Uterus (tissue), 4 donors: ENCODE measurements at places on chromosomes 2 and 18. TPM values are rescaled to one million over a fixed set of nuclear protein-coding genes. Genes with fewer than 3 reads are reported as not detected.

- no peaks in the 10 kb centered on the region for H3K36me3 ChIP-seq
These were observed 1.2 kb downstream of the TGOLN2 start for GRCh38 chr2:85326406-85327159.

CD8B2 gene
- total RNA-seq = not detected

DNA sequence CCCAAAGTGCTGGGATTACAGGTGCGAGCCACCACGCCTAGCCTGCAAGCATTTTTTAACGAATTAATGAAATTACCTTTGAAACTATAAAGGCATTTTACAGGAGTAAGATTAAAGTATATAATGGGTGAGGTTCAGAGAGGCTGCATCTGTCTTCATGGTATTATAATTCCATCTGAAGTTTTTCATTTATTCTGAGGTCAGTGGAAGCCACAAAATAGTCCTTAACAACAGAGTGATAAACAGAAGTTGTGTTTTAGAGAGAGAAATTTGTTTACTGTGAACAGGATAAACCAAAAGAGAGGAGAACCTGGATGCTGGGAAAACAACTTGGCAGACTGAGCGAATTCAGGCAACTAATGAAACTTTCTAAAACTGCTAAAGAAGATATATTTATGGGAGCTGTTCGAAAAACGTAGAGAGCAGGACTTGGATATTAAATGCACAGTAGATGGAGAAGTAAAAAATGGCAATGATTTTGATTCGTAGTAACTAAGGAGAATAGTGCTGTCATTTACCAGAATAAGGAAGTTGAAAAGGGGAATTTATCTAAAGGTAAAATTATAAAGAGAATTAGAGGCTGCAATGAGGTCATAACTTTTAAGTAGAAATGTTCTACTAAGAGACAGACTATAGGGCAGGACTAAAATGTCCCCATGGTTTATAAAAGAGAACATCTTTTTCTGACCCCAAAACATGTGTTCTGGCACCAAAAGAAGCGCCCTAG lies 37.9 kb upstream of the ITGA4 start:
- H3K4me1 ChIP-seq = no peaks in the 10 kb centered on the region
- H3K27me3 ChIP-seq = no peaks in the 10 kb centered on the region
- H3K27ac ChIP-seq = no peak overlapping the region
- no peaks in the 10 kb centered on the region for H3K36me3 ChIP-seq

DNA sequence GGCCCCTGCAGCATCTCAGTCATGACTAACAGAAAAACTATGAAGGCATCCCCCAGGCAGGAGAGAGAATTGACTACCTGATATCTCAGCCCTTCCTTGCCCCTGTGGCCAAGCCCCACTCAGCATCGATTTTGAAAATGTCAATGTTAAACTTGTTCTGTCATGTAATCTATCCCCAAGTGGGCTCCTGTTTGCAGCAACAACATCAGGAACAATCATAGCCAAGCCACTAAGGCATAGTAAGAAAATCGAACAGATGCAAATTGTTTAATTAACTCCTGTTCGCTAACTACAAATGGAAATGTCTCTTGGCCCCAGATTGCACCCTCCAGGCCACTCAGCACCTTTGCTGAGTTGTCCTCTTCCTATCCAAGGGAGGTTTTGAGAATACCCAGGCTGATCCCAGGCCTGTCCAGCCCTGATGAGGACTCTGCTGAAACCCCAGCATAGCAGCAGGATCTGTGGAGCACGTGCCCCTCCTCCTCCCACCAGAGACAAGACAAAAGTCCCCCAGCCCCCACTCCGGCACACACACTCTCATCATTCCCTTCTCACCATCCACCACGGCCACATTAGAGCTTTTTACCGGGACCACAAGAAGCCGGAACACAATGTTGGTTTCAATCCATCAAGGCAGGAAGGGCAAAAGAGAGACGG lies 150.1 kb downstream of the TNS1 start:
- no peak for DNase-seq
- no peaks in the 10 kb centered on the region for H3K27me3 ChIP-seq

ST6GAL2 gene
- 0.51 TPM for total RNA-seq

- H3K27ac ChIP-seq = no peak overlapping the region
- H3K4me3 ChIP-seq = no peak overlapping the region
- no peaks in the 10 kb centered on the region for H3K4me1 ChIP-seq
- H3K27me3 ChIP-seq = no peaks in the 10 kb centered on the region
These were observed 6.0 kb downstream of the NEMP2 start for GRCh38 chr2:190528521-190529001.

- H3K36me3 ChIP-seq = no peaks in the 10 kb centered on the region
- H3K27me3 ChIP-seq = no peaks in the 10 kb centered on the region
- H3K4me3 ChIP-seq = no peak overlapping the region
- no peak overlapping the region for H3K27ac ChIP-seq
These were observed 23.7 kb upstream of the DSG1 start for GRCh38 chr18:31294199-31294747.

- no peak overlapping the region for H3K27ac ChIP-seq
- no peak overlapping the region for H3K4me3 ChIP-seq
- DNase-seq = no peak
- H3K4me1 ChIP-seq = no peaks in the 10 kb centered on the region
- no peaks in the 10 kb centered on the region for H3K27me3 ChIP-seq
These were observed 50.1 kb downstream of the ST3GAL5 start for GRCh38 chr2:85838641-85839040.

GRCh38 chr2:118386641-118387302 lies 298.5 kb downstream of the INSIG2 start:
- no peak for DNase-seq
- H3K27ac ChIP-seq = no peak overlapping the region
- no peaks in the 10 kb centered on the region for H3K36me3 ChIP-seq
- no peaks in the 10 kb centered on the region for H3K27me3 ChIP-seq
- H3K4me3 ChIP-seq = no peak overlapping the region

REG1A gene
- not detected for total RNA-seq

FOXI3 gene
- 0.14 TPM for total RNA-seq

- H3K36me3 ChIP-seq = no peaks in the 10 kb centered on the region
- no peak for DNase-seq
- no peak overlapping the region for H3K4me3 ChIP-seq
- no peak overlapping the region for H3K27ac ChIP-seq
- H3K4me1 ChIP-seq = no peaks in the 10 kb centered on the region
These were observed 74.9 kb upstream of the KCNE4 start for GRCh38 chr2:222977121-222977520.

- no peaks in the 10 kb centered on the region for H3K4me1 ChIP-seq
- H3K36me3 ChIP-seq = no peaks in the 10 kb centered on the region
- DNase-seq = no peak
These were observed 422.0 kb downstream of the GALR1 start for GRCh38 chr18:77671456-77672167.

CAVIN2 gene
- total RNA-seq = 37.3 TPM

DNA sequence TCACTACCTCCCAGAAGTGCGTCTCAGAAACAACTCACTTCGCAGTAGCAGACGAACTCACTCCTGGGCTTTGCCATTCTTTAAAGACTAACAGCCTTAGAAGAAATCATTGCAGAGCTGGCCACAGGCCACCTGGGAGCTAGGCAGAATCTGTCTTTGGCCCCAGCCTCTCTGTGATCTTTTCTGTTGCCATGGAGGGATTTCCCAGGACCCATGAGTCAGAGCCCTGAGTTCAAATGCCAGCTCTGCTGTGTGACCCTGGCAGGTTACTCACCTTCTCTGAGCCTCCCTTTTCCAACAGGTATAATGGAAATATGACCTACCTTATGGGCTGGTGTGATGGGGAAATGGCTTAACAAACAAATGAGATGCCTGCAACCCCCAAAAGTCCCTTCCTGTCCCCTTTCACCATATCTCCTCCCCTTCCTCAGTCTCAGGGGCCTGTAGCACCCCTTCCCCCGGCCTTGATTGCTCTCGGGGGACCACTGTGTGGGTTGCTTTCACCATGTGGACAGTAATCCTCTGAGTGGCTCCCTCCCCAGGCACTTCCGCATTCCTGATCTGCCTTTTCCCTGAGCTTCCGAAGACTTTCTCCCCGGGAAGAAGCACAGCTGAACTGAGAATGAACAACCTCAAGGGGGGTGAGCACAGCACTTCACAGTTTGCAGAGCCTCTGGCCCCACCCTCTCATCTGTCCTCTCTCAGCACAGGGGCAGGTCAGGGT lies 34.0 kb upstream of the SLC66A3 start:
- no peaks in the 10 kb centered on the region for H3K27me3 ChIP-seq
- no peaks in the 10 kb centered on the region for H3K36me3 ChIP-seq
- H3K4me1 ChIP-seq = no peaks in the 10 kb centered on the region

DNA sequence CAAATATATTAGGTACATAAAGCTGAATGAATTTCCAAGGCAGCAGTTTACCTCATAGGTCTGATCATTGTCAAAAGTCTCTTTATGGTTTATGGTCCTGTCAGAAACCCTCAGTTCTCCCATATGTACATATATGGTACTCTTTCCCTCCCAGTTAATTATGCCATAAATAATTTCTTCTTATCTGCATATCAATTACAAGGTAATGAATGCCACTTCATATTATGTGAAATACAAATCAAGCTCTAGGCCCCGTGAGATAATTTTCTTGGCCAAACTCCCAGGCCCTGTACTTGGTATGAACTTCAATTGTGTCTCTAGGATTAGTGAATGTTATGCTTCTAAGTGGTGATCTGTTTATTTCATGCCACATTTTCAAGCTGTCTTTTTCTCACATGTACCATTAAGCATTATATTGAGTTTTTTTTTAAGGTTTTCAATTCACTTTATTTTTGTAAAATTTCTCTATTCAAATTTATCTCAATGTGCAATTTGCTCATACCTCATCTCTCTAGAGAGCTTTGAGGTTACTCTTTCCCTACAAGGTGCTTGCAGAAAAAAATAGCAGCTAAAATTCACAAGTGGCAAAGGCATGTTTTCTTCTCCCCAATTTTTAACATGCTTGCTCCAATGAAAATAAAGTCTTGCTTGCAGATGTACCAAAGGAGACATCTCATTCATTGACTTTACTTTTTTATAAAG lies 430.6 kb upstream of the VRK2 start:
- DNase-seq = no peak
- no peak overlapping the region for H3K27ac ChIP-seq
- no peaks in the 10 kb centered on the region for H3K4me1 ChIP-seq
- no peaks in the 10 kb centered on the region for H3K27me3 ChIP-seq

DNA sequence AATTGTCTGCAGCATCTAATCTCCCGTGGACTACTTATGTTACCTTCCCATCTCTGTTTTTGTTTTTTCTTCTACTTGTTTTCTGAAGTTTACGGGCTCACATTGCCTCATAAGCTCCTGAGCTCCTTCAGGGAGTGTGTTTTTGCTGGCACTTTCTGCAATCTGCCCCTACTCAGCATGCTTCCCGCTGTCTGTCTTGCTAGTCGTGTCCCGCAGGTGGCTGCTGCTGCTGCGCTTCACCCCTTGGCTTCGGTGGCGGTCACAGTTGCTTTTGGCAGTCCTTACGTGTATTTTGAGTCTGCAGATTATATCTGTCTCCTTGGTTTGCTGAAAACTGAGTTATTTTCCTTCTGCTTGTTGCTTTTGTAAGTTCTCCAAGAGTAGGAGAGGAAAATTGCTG lies 37.3 kb downstream of the FER1L5 start:
- no peak for DNase-seq
- no peak overlapping the region for H3K4me3 ChIP-seq

GRCh38 chr2:3108105-3108504 lies 269.5 kb downstream of the EIPR1 start:
- DNase-seq = no peak
- H3K36me3 ChIP-seq = no peaks in the 10 kb centered on the region
- no peaks in the 10 kb centered on the region for H3K27me3 ChIP-seq
- no peak overlapping the region for H3K27ac ChIP-seq
- no peaks in the 10 kb centered on the region for H3K4me1 ChIP-seq

HNRNPLL gene
- total RNA-seq = 35.6 TPM

DNA sequence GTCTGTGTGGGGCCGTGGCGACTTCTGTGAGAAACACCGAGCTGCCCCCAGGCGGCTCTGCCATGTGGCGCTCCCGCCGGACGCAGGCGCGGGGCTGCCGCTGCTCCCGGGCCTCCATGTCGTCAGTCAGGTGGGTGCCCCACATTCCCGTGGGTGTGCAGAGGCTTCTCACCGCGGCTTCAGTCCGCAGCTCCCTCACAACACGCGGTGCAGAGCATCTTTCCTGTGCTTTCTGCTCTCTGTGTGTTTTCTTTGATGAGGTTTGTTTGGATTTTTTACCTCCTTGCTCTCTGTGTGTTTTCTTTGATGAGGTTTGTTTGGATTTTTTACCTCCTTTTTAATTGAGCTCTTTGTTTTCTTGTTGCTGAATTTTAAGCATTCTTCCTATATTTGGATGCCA lies 13.0 kb downstream of the AQP12A start:
- H3K4me1 ChIP-seq = no peaks in the 10 kb centered on the region
- no peaks in the 10 kb centered on the region for H3K27me3 ChIP-seq
- no peak overlapping the region for H3K27ac ChIP-seq
- H3K4me3 ChIP-seq = no peak overlapping the region
- H3K36me3 ChIP-seq = no peaks in the 10 kb centered on the region

- H3K27ac ChIP-seq = no peak overlapping the region
- DNase-seq = no peak
- no peaks in the 10 kb centered on the region for H3K36me3 ChIP-seq
- H3K27me3 ChIP-seq = no peaks in the 10 kb centered on the region
- H3K4me1 ChIP-seq = no peaks in the 10 kb centered on the region
- no peak overlapping the region for H3K4me3 ChIP-seq
These were observed 299.0 kb upstream of the HS6ST1 start for GRCh38 chr2:128617661-128618060.

DNA sequence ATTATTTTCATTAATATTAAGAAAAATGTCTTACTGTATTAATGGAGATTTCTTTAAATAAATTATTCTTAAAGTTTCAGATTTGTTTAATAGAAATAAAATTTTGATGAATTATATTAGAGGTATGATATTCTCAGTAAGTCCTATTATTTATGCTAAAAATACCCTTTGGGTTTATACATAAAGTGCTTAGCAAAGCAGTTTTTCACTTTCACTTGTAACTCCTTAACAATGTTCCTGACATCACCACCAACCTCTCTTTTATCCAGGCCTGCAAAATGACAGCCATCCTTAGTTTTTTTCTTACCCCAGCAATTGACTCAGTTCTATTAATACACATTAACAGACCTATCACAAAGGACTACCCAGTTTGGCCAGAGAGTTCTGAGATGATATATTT lies 170.4 kb downstream of the CD226 start:
- H3K4me1 ChIP-seq = no peaks in the 10 kb centered on the region
- no peak overlapping the region for H3K4me3 ChIP-seq
- no peak for DNase-seq

DNA sequence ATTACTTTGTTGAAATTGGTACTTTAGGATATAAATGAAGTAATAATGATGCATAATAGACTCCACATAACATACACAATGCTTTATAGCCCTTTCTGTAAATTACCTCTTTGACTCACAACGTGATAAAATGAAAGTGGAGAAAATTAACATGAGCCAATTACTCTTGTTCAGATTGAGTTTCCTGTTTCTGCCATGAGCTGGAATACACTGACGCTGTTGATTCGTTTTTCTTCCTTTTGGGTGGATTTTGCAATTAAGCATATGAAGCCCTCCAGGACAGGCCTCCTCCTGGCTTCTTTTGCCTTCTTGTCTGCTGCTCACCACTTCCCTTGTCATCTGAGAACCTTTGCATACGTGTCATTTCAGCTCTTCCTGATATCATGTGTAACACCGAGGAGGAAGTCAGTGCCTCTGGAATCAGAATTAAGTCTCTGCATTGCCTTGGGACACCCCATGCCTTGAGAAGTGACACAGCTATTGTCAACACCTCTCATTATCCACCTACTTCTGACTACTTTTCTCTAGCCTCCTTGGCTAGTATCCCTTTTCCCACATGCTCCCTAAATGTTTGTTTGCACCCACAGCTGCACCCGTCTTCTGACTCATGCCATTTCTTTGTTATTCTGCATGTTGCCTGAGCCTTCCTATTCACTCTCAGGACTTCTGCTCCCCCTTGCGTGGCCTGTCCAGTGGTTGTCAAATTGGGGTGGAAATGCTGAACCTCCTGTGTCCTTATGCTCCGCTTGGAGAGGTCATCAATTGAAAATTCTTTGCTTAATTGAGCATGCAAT lies 134.1 kb downstream of the FMNL2 start:
- no peak overlapping the region for H3K27ac ChIP-seq
- H3K36me3 ChIP-seq = no peaks in the 10 kb centered on the region
- H3K27me3 ChIP-seq = no peaks in the 10 kb centered on the region
- no peak for DNase-seq
- no peaks in the 10 kb centered on the region for H3K4me1 ChIP-seq

TUBB8B gene
- not detected for total RNA-seq
